Inflammatory macrophage (primary cell): ENCODE measurements at places on chromosomes 3 and 15.

GRCh38 chr3:164604687-164605086 lies 473.6 kb downstream of the SI start:
- DNase-seq, result no peak

DNA sequence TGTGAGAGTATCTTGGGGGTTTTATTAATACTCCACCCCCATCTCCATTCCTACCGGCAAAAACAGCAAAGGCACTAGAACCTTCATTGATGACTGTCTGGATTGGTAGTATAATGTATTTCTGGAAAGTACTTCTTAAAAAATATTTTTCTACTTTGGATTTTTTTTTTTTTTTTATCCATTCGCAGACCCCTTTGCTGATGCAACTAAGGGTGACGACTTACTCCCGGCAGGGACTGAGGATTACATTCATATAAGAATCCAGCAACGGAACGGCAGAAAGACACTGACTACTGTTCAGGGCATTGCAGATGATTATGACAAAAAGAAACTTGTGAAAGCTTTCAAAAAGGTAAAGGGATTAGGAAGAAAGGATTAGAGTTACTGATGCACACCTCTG lies 1.2 kb downstream of the EIF1B start:
- DNase-seq, result no peak

DNA sequence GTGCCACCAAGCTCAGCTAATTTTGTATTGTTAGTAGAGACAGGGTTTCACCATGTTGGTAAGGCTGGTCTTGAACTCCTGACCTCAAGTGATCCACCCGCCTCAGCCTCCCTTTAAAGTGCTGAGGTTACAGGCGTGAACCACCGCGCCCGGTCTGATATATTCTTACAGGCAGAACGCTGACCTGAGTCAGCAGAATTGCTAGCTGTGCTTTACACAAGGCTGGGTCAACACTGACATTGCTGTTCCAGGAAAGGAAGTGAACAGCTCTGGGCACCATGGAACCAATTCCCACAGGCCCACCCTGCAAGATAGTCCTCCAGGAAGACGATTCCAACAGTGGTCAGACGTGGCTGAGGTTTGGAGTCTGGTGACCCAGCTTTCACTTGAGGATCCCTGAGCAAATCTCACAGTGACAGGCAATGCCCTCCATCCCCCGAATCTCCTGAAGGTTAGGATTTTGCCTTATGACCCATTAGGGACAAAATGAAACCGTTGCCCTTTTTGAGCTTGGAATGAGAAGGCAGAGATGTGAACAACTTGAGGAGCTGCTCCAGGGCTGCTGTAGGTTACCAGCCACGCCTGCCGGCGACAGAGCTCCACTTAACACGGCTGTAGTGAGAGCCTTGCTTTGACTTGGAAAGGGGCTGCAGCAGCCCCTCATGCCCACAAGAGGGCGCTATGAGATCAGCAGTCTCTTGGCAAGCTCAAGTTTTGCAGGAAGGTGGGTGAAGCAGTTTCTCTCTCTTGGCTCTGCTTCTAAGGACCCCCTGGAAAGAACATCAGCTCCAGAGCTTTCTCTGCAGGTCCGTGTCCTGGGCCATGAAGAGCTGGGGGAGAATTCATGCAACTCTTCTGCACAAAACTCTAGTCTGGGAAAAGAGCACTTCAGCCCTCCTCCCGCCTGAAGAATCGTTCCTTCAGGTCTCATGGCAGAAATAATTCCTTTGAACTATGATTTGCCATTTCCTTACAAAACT lies 74.1 kb downstream of the SENP2 start:
- peak; percentile 83 for DNase-seq

DNA sequence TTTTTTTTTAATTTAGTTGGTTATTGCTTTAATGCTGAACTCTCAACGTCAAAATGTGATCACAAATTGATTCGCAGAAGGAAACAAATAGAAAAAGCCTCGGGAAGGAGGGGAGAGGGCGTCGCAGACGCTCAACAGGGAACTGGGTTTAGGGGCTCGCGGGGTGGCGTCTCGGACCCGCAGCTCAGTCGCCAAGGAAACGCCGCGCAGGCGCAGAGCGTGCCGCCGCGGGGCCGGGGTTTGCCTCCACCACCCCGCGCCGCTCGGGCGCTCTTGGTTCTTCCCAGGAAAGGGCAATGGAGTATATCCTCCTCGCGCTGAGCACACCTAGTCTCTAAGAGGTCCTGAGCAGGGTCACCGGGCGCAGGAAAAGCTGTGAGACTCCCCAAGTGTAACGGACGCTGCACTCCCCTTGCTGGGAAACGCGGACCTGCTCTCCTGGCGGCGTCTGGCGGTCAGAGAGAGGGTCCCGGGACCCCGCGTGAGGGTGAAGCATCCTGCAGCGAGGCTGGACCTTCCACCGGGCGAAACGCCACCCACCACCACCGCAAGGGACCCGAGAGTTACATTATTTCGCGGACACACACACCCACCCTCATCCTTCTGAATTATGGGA lies 753 bp downstream of the PLCH1 start:
- no peak for DNase-seq

GRCh38 chr15:89587955-89588354 lies 12.7 kb downstream of the TICRR start:
- no peak for DNase-seq

DNA sequence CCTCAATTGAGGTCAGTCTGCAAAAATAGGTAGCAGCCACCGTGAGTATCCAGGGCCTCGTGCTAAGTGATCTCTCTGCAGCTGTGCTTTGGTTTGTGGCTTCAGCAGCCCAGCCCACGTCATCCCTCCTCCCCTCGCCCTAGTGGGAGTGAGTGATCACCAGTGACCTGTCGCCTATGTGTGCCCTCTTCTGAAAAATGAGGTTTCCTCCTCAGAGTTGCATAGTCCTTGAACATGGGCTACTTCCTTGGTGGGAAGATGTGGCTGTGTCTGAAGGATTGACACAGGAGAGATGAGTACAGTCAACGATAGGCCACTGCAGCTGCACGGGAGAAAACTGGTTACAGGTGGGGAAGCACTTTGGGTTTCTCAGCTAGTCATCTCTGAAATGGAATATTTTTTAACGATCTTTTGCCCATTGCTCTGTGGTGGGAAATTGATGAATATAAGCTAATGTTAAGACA lies 144.8 kb upstream of the BHLHE40 start:
- DNase-seq, result peak; percentile 83

DNA sequence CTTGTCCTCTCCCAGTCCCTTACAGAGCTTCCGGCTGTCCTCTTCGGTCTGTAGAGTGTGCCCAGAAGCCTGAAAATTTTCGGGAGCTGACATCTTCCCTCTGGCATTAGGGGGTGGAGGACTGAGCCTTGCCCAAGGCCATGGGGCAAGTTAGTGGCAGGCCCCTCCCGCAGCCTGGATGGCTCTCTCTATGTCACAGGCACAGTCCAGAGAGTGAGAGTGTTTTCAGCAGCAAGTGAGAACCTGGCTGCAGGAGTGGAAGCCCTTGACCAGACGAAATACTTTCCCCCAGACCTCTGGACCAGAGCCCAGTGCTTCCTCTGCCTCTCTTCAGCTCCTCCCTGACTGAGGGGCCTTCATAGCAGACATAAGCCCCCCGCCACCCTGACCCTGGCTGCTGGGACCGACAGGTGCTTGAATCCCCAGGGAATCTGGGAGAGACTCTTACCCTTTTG lies 50.5 kb upstream of the SEC22A start:
- no peak for DNase-seq

DNA sequence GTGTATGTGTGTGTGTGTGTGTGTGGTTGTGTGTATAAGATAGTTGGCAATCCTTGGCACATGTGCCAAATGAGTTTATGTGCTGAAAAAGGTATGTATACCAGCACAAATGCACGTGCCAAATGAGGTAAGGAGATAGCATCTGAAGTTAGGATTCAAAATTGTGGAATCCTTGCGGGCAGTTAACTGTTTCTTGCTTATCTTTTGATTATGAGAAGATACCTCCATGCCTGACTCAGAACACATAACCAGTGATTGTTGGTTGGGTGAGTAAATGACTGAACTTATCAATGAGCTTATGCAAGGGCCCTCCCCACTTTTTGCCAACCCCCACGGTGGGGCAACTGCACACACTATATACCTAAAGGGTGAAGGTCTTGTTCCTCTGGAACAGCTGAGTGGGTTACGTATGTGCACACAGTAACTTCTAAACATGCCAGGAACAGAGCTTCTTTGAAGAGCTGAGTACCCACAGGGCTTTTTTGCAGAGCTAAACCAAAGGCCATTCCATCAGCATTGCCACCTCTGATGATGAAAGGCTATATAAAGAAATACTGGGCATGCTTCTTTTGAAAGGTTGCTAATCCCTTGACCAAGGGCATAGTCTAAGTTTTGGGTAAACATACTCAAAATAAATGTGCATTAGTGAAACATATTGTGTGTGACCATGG lies 60.1 kb downstream of the MEIS2 start:
- no peak for DNase-seq

GRCh38 chr3:184479426-184480126 lies 82.0 kb upstream of the EPHB3 start:
- DNase-seq, result peak; percentile 81
